ENCODE measurements at places on chromosomes 2 and 18.

GRCh38 chr2:170578606-170579005, 136.5 kb upstream of the SP5 start:
- DNase-seq = no peak

- no peak for DNase-seq
Observed at GRCh38 chr18:68738564-68738963, 23.7 kb upstream of the TMX3 start.

DNA sequence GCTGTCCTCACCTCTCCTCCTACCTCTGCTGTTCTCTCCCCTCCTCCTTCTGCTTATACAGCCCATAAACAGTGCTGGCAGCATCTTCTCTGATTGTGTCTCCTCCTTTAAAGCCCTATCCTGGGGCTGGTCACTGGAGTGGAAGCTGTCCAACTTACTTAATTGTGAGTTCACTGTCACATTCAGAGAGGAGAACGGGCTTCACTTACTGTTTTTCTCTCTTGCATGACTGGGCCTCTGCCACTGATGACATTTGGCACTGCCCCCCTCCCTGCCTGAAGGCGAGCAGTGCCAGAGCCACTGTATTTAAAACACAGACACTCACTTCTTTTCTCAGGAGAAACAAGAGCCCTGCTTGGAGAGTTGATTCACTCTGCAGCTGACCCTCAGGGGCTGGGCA, 12.3 kb downstream of the GAD1 start:
- no peak for DNase-seq

- DNase-seq = no peak
Observed at GRCh38 chr2:88692187-88692586, 714 bp downstream of the RPIA start.

GRCh38 chr2:9547262-9547991, 8.2 kb downstream of the ADAM17 start:
- no peak for DNase-seq

DNA sequence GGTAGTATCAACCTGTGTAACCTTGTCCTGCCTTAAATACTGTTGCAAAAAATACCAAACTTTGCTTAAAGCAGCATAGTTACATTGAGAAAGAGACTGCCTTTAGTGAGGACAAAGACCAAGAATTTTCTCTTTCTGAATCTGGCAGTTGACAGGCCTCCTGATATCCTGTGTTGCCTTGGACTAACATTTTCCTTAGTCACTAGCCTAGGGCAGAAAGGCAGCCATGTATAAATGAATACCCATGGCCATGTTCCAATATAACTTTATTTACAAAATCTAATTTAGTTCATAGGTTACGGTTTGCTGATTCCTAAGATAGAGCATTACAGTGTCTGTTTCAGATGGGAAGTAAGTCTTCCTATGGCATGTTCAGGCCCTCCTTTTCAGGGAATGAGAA, 895.4 kb downstream of the CNTNAP5 start:
- DNase-seq = no peak

GRCh38 chr2:100524331-100524730, 38.5 kb upstream of the PDCL3 start:
- no peak for DNase-seq

DNA sequence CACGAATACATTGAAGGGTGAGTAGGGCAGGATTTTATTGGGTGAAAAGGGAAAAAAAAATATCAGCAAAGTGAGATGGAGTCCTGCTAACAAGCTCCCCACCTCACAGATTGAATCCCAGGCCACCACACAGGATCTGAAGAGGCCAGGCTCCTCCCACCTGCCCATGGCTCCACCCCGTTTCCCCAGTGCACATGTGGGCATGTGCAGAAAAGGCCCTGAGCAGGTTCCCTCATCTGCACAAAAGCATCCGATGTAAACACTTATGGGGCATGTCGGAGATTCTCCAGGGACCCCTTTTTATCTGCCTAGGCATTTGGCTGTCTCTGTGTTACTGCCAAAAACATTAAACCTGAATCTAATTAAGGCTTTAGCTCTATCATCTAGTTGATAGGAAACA, 35.2 kb downstream of the SKA1 start:
- DNase-seq = no peak

GRCh38 chr2:75055142-75055819, 96.8 kb downstream of the POLE4 start:
- DNase-seq = no peak

Data from PC-9 (cell line).